AG04449 (cell line): ENCODE measurements at places on chromosomes 3 and 15.

DNA sequence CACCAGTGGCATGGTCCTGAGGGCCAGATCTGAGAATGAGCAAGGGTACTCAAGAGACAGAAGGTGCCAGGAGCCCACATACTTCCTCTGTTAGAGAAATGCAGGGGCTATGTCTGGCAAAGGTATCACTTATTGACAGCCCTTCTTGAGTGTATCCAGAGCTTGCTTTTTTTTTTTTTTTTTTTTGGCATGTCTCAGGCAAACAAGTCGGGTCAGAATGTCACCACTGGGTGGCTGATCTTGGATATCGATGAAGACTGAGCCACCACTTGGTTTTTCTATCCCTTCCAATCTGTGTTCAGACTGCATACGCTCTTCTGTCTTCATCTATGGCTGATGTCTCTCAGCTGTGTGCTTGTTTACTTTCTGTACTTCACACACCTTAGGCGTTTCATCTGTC, 363.4 kb upstream of the C2CD4B start:
- DNase-seq: no peak

DNA sequence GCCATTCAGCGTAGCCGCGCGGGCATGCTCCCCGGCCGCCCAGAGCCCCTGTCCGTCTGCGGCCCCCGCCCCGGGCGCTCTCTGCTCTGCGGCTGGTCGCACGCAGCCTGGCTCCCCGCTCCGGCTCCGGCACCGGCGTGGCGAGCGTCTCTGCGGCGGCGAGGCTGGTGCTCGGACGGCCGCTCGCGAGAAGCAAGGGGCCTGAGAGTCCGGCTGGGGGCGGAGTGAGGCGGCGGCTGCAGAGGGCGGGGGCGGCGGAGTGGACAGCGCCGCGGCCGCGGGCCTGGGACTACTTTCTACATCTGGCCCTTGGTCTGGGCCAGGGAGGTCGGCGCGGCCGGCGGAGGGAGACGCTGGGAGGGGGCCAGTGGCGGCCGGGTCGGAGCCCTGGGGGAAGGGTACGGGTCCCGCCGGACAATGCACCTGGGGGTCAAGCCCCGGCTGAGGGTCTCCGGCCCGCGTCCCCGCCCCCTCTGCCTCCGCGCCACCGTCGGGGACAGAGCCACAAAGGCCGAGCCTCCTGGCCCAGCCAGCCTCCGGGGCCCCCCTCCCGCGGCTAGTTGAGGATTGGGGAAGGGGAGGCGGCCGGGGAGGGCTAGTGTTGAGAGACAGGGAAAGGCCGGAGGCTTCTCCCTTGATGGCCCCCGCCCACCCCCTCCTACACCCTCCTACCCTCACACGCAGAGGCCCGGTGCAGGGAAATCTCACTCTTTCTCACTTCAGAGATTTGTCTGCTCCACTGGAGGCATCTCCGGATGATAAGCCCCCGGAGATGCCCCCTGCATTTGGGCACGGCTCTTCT, at the start of gene PRTG:
TSS of gene PRTG (minus strand) at position 226 of the 802 bp plus-strand sequence. CDS start at position 5, 221 bp downstream.
- DNase-seq: no peak

DNA sequence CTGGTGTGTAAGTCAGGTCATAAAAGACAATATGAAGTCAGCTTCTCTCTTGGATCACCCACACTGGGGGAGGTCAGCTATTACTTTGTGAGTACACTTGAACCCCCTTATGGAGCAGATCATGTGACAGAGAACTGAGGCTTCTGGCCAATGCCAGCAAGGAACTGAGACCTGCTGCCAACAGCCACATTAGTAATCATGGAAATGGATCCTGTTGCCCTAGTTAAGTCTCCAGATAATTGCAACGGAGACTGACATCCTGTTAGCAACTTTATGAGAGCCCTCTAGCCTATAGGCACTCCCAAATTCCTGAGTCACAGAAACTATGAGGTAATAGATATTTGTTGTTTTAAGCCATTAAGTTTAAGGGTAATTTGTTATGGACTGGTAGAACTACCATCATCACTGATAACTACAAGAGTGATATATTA, 110.4 kb upstream of the GMNC start:
- no peak for DNase-seq

- DNase-seq: no peak
Observed at GRCh38 chr3:149532489-149533180, 58.1 kb downstream of the TM4SF4 start.

DNA sequence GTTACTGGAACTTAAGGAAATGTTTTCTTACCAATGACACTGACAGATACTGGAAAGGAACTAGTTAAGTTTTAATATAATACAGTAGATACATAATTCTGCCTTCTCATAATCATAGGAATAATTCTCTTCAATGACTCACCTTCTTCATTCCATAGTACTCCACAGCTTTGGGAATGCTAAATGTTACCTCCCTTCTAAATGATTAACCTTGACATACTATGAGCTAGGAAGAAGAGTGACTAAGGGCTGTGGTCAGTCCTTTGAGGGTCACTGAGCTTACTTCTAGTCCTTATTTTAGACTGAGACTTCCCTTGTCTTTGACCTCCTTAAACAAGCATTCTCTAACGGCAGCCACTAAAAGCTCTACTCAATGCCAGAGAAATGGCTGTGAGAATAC, 69.6 kb upstream of the PPIB start:
- DNase-seq: no peak

- no peak for DNase-seq
Observed at GRCh38 chr15:26358708-26359107, 414.2 kb downstream of the GABRB3 start.

- no peak for DNase-seq
Observed at GRCh38 chr15:98518823-98519561, 129.3 kb upstream of the IGF1R start.

- DNase-seq: no peak
Observed at GRCh38 chr3:97388774-97389173, 375.8 kb upstream of the ARL6 start.

GRCh38 chr15:59662260-59662659, 4.9 kb upstream of the GTF2A2 start:
- peak; percentile 37 for DNase-seq

GRCh38 chr3:122948408-122948807, 79.2 kb downstream of the SEMA5B start:
- no peak for DNase-seq
